ENCODE measurements at places on chromosomes 5 and 9. TPM values are rescaled to one million over a fixed set of nuclear protein-coding genes. Genes with fewer than 3 reads are reported as not detected.

- H3K27me3 ChIP-seq: no peaks in the 10 kb centered on the region
- DNase-seq: no peak
- no peaks in the 10 kb centered on the region for H3K36me3 ChIP-seq
- H3K27ac ChIP-seq: no peak overlapping the region
- no peaks in the 10 kb centered on the region for H3K4me1 ChIP-seq
- H3K4me3 ChIP-seq: no peak overlapping the region
These were observed 902.3 kb upstream of the DMAC1 start for GRCh38 chr9:8701904-8702303.

GRCh38 chr9:92066168-92066567 is 49.0 kb downstream of the SPTLC1 start:
- H3K4me1 ChIP-seq: no peaks in the 10 kb centered on the region
- H3K36me3 ChIP-seq: peaks cover 65% of the 10 kb centered on the region
- no peak overlapping the region for H3K27ac ChIP-seq
- no peaks in the 10 kb centered on the region for H3K27me3 ChIP-seq
- no peak for DNase-seq
- H3K4me3 ChIP-seq: no peak overlapping the region

DNA sequence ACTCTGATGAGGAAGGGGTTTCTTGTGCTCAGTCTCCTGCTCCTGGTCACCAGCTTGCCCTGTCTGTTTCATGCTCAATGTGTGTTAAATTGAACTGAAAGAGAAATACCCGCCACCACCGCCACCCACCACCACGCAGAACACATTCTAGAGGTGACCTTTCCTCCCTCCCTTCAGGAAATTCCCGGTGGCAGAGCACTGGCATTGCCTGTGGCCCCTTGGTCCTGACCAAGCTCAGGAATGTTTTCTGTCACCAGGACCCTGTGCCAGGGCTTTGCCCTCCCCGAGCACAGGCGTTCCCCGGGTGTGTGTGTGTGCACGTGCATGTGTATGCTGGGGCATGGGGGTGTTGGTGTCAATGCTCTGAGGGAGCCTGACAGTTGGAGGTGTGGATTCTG is 10.2 kb upstream of the SLC25A51 start:
- peaks cover 2% of the 10 kb centered on the region for H3K4me1 ChIP-seq
- H3K4me3 ChIP-seq: no peak overlapping the region

- no peak for DNase-seq
- no peaks in the 10 kb centered on the region for H3K27me3 ChIP-seq
- H3K4me3 ChIP-seq: no peak overlapping the region
- no peaks in the 10 kb centered on the region for H3K36me3 ChIP-seq
These were observed 159.6 kb downstream of the IRX2 start for GRCh38 chr5:2591777-2592453.

DNA sequence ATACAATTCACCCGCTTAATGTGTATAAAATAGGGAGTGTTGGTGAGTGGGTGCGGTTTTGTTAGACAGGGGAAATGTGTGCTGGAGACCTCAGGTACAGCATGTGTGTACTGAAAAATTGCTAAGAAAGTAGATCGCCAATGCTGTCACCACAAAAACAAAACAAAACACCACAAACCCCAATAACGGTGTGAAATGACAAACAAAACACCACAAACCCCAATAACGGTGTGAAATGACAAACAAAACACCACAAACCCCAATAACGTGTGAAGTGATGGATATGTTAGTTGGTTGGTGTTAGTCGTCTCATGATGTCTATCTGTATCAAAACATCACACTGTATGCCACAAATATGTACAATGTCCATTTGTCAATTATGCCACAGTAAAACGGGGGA is 14.2 kb upstream of the GFPT2 start:
- no peak overlapping the region for H3K4me3 ChIP-seq
- H3K27ac ChIP-seq: no peak overlapping the region
- H3K36me3 ChIP-seq: no peaks in the 10 kb centered on the region
- DNase-seq: no peak
- H3K4me1 ChIP-seq: no peaks in the 10 kb centered on the region

DNA sequence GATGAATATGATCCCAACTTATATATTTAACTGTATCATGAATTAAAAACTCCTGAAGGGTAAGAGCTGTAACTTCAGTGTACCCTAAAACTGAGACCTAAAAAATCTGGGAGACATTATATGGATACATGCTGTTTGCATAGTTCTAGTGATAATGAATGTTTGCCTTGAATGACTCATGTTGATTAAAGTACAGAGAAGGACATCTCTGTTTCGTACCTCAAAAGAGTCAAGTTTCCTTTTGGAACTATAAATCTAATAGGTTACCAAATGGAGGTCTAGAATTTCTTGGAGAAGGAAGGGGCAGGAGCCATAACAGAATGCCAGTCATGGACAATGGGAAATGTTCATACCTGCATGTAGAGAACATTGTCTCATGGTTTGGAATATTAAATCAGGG is 168.1 kb downstream of the SNCAIP start:
- H3K27me3 ChIP-seq: no peaks in the 10 kb centered on the region
- H3K36me3 ChIP-seq: no peaks in the 10 kb centered on the region
- no peaks in the 10 kb centered on the region for H3K4me1 ChIP-seq
- DNase-seq: no peak

CCNI2 gene
- total RNA-seq: 7.7 TPM

FOXD4L5 gene
- 0.09 TPM for total RNA-seq

OR13D1 gene
- not detected for total RNA-seq

PALM2AKAP2 gene
- 0.57 TPM for total RNA-seq
